ENCODE measurements at places on chromosomes 11 and 22. TPM values are rescaled to one million over a fixed set of nuclear protein-coding genes. Genes with fewer than 3 reads are reported as not detected.
A peak's percentile ranks its signal among the peaks of the same experiment; 100 is the strongest.

Gene C11orf86
- not detected for total RNA-seq

DNA sequence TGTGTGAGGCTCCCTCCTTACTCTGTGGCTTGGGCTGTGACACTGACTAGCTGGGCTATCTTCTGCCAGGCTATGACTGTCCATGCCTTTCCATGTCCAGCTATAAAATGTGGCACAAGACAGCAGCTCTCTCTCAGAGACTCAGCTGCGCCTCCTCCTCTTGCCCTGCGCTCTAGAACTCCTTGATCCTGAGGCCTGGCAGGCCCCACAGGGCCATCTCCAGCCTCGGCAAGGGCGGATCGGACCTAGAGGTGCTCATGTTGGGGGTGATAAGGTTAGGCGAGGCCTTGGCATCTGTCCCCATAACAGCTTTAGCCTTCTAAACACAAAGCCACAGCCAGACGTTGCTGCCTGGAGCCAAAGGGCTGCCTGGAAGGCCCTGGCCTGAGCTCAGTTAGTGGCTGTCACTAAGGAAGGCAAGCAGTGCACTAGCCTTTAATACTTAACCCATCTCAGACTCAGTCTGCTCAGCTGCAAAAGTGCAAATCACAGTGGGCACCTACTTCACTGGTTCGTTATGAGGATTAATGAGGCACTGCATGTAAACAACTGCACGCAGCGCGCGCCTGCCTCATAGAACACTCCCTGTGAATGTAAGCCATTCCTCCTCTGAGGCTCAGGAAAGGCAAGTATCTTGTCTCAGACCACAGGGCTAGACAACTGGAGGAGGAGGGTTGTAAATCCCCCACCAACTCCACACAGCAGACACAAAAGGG is 1.2 kb downstream of the GUCD1 start:
- DNase-seq, result no peak

DNA sequence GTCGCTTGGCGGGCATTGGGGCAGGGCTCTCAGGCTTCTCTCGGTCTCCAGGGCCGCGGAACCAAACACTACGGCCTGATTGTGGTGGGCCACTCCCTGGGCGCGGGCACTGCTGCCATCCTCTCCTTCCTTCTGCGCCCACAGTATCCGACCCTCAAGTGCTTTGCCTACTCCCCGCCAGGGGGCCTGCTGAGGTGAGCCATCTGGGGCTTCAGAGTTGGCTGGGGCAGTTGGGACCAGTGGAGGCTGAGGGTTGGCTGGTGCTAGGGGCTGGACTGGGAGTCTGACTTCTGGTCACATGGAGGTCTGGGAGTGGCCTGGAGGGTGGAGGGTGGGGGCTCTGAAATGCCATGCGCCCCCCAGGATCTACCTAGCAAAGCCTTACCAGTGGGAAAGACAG is 15.3 kb upstream of the MYRF start:
- DNase-seq, result no peak

DNA sequence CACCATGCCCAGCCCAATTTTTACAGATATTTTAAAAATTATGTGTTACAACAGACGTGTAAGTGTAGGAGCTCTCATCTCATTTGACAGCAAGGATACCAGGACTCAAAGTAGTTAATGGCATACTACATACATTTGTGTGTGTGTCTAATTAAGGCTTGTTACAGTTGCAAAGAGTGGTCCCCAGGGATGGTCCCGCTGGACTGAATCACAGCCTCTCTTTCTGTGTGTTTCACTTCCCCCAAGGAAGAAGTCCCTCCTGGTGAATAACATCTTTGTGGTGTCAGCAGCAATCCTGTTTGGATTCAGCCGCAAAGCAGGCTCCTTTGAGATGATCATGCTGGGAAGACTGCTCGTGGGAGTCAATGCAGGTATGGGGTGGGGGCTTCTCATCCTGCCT is 17.2 kb downstream of the SLC2A11 start:
- DNase-seq, result no peak

- no peak for DNase-seq
Observed at GRCh38 chr11:28526406-28526751, 418.2 kb downstream of the METTL15 start.

Gene SLC25A45
- 3.3 TPM for total RNA-seq

DNA sequence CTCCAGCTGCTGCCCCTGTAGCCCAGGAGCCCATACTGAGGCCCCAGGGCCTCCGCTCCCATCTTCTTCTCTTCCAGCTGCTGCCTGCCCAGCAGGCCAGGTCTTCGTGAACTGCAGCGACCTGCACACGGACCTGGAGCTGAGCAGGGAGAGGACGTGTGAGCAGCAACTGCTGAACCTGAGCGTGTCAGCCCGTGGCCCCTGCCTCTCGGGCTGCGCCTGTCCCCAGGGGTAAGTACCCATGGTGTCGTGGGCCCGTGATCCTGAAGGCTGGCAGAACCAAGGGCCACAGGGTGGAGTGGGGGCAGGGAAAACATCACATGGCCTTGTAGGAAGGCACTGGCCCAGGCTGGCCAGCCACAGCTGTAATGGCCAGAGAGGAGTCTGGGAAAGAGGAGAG is 31.2 kb downstream of the OTOG start:
- DNase-seq, result no peak

Gene ARHGAP20
- 0.36 TPM for total RNA-seq

DNA sequence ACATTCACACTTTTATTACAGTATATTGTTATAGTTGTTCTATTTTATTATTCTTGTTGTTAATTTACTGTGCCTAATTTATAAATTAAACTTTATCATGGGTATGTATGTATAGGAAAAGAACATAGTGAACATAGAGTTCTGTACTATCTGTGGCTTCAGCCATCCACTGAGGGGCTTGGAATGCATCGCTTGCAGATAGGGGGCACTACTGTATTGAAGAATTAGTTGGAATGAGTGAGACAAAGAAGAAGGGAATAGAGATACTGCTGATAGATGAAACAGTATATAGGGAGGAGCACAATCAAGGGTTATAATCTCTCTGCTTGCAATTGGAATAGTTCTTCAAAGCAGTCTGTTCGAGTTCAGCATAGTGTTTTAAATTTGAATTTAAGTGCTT is 432.2 kb downstream of the RAB38 start:
- no peak for DNase-seq

Gene RIBC2
- total RNA-seq, result 0.54 TPM

GRCh38 chr11:60899046-60899936 is 7.1 kb downstream of the PRPF19 start:
- DNase-seq, result peak; percentile 62

DNA sequence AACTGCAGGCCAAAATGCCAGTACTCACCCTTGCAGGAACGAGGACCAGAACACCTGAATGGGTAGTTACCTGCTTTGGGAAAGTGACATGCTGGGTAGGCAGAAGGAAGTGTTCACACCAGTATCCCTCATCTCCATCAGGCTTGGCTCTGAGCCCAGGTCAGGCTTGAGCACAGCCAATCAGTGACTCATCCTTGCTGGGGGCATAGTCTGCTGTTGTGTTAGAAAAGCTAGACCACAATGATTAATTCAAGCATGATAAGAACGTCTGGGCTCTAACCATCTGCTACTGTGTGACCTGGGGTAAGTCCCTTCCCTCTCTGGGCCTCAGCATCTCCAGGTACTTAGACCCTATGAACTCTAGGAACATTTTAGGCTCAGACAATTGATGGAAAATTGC is 450.4 kb downstream of the MIAT start:
- no peak for DNase-seq

Gene ACRV1
- total RNA-seq, result not detected

Gene PGGHG
- total RNA-seq, result 69.7 TPM

Measured in endothelial cell (in vitro differentiated cells).